ENCODE measurements at places on chromosomes 3 and 15.

- DNase-seq = no peak
These were observed 186.9 kb downstream of the MAGI1 start for GRCh38 chr3:65851827-65852226.

GRCh38 chr15:60426870-60427508 is 29.2 kb upstream of the ANXA2 start:
- no peak for DNase-seq

DNA sequence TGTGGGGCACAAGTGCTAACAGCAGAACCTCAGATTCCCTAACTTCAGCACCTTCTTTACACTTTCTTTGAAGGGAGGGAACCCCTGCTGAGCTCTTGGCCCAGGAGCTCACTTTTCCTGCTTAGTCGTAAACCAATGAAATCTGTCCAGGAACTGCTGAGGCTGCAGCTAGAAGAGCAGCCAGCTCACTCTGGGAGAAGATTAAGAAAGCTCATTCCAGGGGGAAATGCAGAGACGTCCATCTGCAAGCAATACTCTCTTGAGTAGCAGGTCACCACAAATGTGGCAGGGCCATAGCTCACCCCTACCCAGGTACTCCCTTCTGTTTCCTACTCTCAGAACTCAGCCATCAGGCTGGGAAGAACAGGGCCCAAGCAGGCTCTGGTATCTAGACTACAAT is 103.3 kb downstream of the WDR76 start:
- no peak for DNase-seq

DNA sequence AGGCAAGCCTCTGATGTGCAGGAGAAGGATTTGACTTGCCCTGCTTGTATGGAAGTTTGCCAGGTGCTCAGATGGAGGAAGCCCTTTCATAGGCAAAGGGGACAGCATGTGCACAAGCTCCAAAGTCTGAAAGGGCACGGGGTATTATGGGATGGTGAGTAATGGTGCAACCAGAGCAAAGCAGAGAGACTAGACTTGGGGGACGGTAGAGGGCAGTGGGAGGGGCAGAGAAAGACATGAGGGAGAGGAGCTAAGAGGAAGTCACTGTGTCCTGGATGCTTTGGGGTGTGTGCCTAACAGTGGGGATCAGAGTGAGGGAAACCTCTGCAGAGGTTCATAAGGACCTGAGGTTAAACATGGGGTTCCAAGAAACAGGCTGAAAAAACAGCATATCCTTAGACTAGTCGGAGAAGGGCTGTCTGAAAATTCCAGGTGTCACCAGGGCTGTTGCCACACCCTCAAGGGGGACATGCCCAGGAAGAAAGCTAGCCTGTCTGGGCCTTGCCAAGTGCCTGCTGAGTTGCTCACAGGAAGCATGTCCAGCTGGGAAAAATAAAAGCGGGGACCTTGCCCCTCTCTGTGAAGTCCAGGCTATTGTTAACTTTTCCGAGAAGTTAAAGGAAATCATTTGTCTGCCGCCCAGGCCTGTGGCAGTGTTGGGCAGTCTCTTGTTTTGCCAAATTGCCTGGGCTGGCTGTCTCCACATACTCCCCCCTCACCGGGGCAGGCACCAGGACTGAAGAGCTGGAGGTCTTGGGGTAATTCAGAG is 47.1 kb downstream of the HRH1 start:
- DNase-seq = no peak

DNA sequence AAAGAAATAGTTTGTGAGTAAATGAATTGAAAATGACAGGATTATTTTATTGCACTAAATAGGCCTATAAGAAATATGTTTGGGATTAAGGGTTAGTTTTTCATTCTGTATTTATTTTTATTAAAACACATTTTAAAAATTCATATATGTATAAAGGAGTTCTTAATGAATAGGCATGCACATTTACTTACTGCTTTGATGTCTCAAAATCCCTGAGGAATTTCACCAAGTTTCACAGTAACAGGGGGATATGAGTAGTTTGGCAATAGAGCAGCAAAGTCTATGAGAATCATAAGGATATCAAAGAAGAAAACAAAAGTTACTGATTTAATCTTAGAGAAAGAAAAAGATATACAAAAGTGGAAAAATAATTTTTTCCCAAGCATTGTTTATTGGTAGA is 411.7 kb downstream of the NAALADL2 start:
- no peak for DNase-seq

GRCh38 chr3:128063865-128064264 is 11.6 kb downstream of the SEC61A1 start:
- no peak for DNase-seq

- DNase-seq = no peak
These were observed 364.4 kb downstream of the PTPRG start for GRCh38 chr3:61925721-61926120.
